Smooth muscle cell of the pulmonary artery (primary cell): ENCODE measurements at places on chromosomes 3 and 15. TPM values are rescaled to one million over a fixed set of nuclear protein-coding genes. Genes with fewer than 3 reads are reported as not detected.

The SI gene
- not detected in 2 replicates for total RNA-seq

The ATP13A4 gene
- 0.36 and 0.46 TPM in 2 replicates for total RNA-seq

The RASGRP1 gene
- total RNA-seq: 1.1 and 5.1 TPM in 2 replicates

The SLC9A9 gene
- 2.4 and 6.6 TPM in 2 replicates for total RNA-seq

The BSN gene
- total RNA-seq: 0.07 and 0.17 TPM in 2 replicates

The GATA2 gene
- 2.3 and 7.1 TPM in 2 replicates for total RNA-seq

The AGBL1 gene
- not detected in 2 replicates for total RNA-seq

The TEX9 gene
- 3.1 and 5.7 TPM in 2 replicates for total RNA-seq

The MST1R gene
- total RNA-seq: 0.79 and 1.4 TPM in 2 replicates

The PTH1R gene
- total RNA-seq: 0.20 and 2.1 TPM in 2 replicates

The PLA2G4D gene
- under 0.01 TPM in 1 of 2 replicates, not detected in the other for total RNA-seq

The REC114 gene
- not detected in 2 replicates for total RNA-seq

The ACOX2 gene
- total RNA-seq: 18.3 and 22.9 TPM in 2 replicates

The CPNE4 gene
- not detected in 2 replicates for total RNA-seq

The PLA1A gene
- 0.13 and 0.30 TPM in 2 replicates for total RNA-seq

The GPR87 gene
- not detected in 2 replicates for total RNA-seq

The PIGX gene
- total RNA-seq: 21.7 and 23.5 TPM in 2 replicates

The DOCK3 gene
- 0.26 and 0.30 TPM in 2 replicates for total RNA-seq

The LYZL4 gene
- total RNA-seq: not detected in 2 replicates

The ADAMTS9 gene
- 3.7 and 8.1 TPM in 2 replicates for total RNA-seq

The TM4SF1 gene
- 314 and 726 TPM in 2 replicates for total RNA-seq

The CAMP gene
- total RNA-seq: not detected in 2 replicates

The GP9 gene
- not detected in 2 replicates for total RNA-seq

The ARPIN gene
- total RNA-seq: 8.8 and 11.9 TPM in 2 replicates

The IL20RB gene
- total RNA-seq: 0.98 and 1.0 TPM in 2 replicates

The DCLK3 gene
- 0.10 and 0.59 TPM in 2 replicates for total RNA-seq

The MBD4 gene
- 21.9 and 22.6 TPM in 2 replicates for total RNA-seq

The GHSR gene
- not detected in 2 replicates for total RNA-seq

The HERC2 gene
- 72.0 and 92.2 TPM in 2 replicates for total RNA-seq

The OR5H6 gene
- not detected in 2 replicates for total RNA-seq

The ALPK3 gene
- 4.3 and 26.4 TPM in 2 replicates for total RNA-seq

The PDZRN3 gene
- total RNA-seq: 26.0 and 49.3 TPM in 2 replicates

The AADAC gene
- total RNA-seq: 1.9 and 17.6 TPM in 2 replicates

The KNL1 gene
- 2.0 and 5.7 TPM in 2 replicates for total RNA-seq

The TICRR gene
- 1.7 and 2.7 TPM in 2 replicates for total RNA-seq

The FBLN2 gene
- total RNA-seq: 133 and 498 TPM in 2 replicates

The CAND2 gene
- 5.1 TPM in 2 replicates for total RNA-seq

The MAP4 gene
- total RNA-seq: 171 and 178 TPM in 2 replicates
